Transverse colon (tissue), 4 donors: ENCODE measurements at places on chromosomes 1 and 21. TPM values are rescaled to one million over a fixed set of nuclear protein-coding genes. Genes with fewer than 3 reads are reported as not detected.

The GPR52 gene
- total RNA-seq: 8.3 TPM

The MAP1LC3C gene
- 6.5 TPM for total RNA-seq

The NR5A2 gene
- total RNA-seq: 92.6 TPM

The TMEM51 gene
- 20.9 TPM for total RNA-seq

The DARS2 gene
- total RNA-seq: 15.5 TPM

The SPATA21 gene
- not detected for total RNA-seq

The SNX7 gene
- 13.9 TPM for total RNA-seq

The RWDD3 gene
- total RNA-seq: 22.8 TPM

The PKP1 gene
- not detected for total RNA-seq

The OR2L3 gene
- total RNA-seq: not detected

The GOLT1A gene
- not detected for total RNA-seq

The PRDM15 gene
- total RNA-seq: 88.4 TPM

The KRTAP19-3 gene
- total RNA-seq: not detected

The ZNF648 gene
- total RNA-seq: 0.14 TPM

The CD53 gene
- total RNA-seq: 18.6 TPM
